Type B pancreatic cell (in vitro differentiated cells): ENCODE measurements at places on chromosomes 1 and 21. TPM values are rescaled to one million over a fixed set of nuclear protein-coding genes. Genes with fewer than 3 reads are reported as not detected.

GRCh38 chr1:170682169-170682568 is 18.2 kb downstream of the PRRX1 start:
- no peak for DNase-seq

DNA sequence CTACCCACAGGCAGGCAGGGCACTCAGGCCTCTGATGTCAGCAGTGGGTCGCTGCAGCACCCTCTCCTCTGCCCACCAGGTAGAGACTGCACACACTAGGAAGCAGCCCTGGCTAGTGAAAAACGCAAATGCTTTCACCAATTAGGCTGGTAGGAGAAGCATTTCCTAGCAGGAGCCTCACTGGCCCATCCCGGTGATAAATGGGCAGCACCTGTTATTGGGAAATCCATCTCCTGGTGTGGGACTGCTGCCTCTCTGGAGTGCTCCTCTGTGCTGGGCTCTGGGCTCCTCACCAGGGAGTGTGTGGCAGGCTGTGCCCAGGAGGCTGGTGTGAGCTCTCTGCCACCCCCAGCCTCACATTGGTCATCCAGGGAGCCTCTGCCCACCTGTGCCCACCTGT is 28.6 kb downstream of the LRP8 start:
- no peak for DNase-seq

- DNase-seq, result no peak
These were observed 105.7 kb downstream of the PRDM16 start for GRCh38 chr1:3174487-3175247.

- no peak for DNase-seq
These were observed 164.5 kb downstream of the IFI44 start for GRCh38 chr1:78814176-78814575.

- DNase-seq, result no peak
These were observed 14.6 kb downstream of the NGF start for GRCh38 chr1:115323366-115324004.

- no peak for DNase-seq
These were observed 29.2 kb downstream of the DNASE2B start for GRCh38 chr1:84427250-84428188.

- DNase-seq, result no peak
These were observed 73.4 kb downstream of the ZP4 start for GRCh38 chr1:237817277-237817676.

- DNase-seq, result no peak
These were observed 107.8 kb downstream of the EIF4G3 start for GRCh38 chr1:21068937-21069336.

DNA sequence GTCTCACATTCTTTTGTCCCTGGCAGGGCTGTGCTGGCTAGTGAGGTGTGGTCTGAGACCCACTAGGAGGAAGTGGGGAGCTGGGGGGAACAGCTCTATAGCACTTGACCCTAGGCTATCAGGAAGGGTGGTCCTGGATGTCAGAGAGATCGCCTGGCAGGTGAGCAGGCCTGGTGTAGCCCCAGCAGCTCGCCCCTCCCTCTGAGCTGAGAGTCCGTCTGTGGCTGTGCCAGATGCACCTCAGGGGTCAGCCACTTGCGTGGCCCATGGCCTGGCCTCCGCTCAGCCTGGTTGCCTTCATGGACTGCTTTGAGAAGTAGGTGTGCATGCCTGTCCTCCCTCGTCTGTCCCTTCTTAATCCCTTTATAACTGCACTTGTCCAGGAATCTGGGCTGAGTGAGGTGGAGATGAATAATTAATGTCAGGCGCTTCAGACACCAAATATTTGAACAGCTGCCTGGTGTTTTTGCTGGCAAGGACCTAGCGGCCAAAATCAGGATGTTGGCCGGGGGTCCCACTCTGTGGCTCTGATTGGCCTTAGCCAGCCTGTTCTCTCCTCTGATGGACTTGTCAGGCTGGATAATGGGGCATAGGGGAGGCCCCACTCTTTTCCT is 30.5 kb downstream of the TMEM53 start:
- no peak for DNase-seq

The NUP210L gene
- 0.07 TPM in 1 of 2 replicates, not detected in the other for total RNA-seq

The FDPS gene
- 183 and 187 TPM in 2 replicates for total RNA-seq

The ANGPTL3 gene
- total RNA-seq, result 2.2 and 2.6 TPM in 2 replicates

The OR10J1 gene
- total RNA-seq, result not detected in 2 replicates

The RHD gene
- total RNA-seq, result not detected in 2 replicates
